ENCODE measurements at places on chromosomes 2 and 18.
A peak's percentile ranks its signal among the peaks of the same experiment; 100 is the strongest.

DNA sequence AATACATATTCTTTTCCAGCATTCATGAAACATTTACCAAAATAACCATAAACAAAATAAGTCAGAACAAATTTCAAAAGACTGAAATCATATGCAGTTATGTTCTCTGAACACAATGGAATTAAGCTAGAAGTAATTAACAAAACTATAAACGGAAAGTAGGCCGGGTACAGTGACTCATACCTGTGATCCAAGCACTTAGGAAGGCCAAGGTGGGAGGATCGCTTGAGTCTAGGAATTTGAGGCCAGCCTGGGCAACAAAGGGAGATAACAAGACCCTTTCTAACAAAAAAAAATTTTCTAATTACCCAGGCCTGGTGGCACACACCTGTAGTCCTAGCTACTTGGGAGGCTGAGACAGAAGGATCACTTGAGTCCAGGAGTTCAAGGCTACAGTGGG lies 14.9 kb downstream of the ATAD2B start:
- no peak for DNase-seq

- no peak for DNase-seq
These were observed 50.8 kb downstream of the TRIB2 start for GRCh38 chr2:12767541-12767940.

DNA sequence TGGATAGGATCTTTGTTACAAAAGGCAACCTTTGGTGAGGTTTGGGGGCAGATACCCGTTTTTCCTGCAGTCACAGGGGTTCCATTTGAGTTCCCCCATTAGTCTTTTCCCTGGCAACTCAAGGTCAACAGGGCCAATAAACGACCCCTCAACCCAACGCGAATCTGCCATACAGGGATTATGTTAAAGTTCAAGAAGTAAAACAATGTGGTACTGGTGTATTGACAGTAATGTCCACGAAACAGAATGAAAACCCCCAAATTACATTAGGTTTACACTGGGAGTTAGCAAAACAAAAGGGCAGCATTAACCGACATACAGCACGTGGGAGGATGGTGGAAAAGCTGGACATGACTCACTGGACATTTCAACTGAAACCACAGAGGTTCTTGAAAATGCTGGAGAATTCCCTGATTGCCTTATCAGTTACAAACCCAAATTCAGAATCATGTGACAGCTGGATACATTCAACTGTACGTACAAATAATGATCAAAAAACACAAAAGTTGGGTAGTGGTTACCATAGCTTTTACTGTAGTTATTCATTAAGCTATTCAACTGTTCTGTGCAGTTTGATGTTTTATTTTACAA lies 4.9 kb upstream of the IMP4 start:
- DNase-seq = no peak

- DNase-seq = no peak
These were observed 11.3 kb upstream of the SUMO1 start for GRCh38 chr2:202249521-202250253.

DNA sequence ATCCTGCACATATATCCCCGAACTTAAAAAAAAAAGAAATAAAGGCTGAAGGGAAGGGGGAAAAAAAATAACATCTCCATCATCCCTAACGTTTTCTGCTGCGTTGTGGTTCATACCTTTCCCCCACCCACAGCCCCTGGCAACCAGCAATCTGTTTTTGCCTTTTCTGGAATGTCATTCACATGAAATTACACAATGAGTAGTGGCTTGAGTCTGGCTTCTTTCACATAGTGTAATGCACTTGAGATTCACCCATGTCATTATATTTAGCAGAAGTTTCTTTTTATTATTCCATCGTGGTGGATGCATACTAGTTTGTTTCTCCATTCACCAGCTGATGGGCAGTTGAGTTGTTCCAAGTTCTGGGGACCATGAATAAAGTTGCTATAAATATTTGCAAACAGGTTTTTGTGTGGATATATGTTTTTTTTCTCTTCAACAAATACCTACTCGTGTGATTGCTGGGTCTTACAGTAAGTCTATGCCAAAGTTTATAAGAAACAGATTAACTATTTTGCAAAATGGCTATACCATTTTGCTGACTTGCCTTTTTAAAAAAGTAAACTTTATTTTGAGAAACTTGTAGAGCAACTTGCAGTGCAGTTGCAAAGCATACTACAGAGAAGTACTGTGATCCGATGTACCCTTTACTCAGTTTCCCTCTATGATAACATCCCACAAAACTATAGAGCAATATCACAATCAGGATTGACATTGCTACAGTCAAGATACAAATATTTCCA lies 322.5 kb downstream of the LPIN1 start:
- DNase-seq = no peak

- DNase-seq = peak; percentile 48
These were observed 545 bp downstream of the GTF3C2 start for GRCh38 chr2:27356056-27356381.

DNA sequence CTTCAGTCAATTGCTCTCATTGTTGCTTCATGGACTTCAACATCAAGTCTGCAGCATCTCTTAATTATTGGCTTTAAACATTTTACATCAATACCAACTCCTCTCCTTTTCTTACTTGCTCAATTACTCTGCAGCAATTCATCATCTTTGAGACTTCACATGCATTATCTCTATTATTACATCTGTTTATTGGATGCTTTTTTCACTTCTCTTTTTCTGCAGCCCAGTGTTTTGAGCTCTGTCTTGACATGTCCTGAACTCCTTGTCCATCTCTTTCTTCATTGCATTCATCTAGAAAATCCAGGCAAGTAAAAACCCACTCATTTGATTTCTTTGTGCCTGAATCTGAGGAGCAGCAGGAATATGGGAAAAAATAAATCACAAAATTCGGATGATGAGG lies 647.9 kb downstream of the PLCL1 start:
- DNase-seq = no peak

GRCh38 chr2:65161551-65162100 lies 31.7 kb upstream of the RAB1A start:
- no peak for DNase-seq

- DNase-seq = no peak
These were observed 182.9 kb downstream of the ZFP36L2 start for GRCh38 chr2:43043553-43043870.

Measured in activated naive CD4-positive, alpha-beta T cell (primary cell).